ENCODE measurements at places on chromosomes 6 and 20. TPM values are rescaled to one million over a fixed set of nuclear protein-coding genes. Genes with fewer than 3 reads are reported as not detected.

Gene PCSK2
- 6.6 TPM for total RNA-seq

Gene SUMO4
- total RNA-seq = 5.8 TPM

Gene CTAGE9
- not detected for total RNA-seq

Gene OXT
- not detected for total RNA-seq

Gene ID1
- 308 TPM for total RNA-seq

Gene TSHZ2
- 33.0 TPM for total RNA-seq

Measured in spinal cord (tissue), 10 donors.